ENCODE measurements at places on chromosomes 7 and 10.

DNA sequence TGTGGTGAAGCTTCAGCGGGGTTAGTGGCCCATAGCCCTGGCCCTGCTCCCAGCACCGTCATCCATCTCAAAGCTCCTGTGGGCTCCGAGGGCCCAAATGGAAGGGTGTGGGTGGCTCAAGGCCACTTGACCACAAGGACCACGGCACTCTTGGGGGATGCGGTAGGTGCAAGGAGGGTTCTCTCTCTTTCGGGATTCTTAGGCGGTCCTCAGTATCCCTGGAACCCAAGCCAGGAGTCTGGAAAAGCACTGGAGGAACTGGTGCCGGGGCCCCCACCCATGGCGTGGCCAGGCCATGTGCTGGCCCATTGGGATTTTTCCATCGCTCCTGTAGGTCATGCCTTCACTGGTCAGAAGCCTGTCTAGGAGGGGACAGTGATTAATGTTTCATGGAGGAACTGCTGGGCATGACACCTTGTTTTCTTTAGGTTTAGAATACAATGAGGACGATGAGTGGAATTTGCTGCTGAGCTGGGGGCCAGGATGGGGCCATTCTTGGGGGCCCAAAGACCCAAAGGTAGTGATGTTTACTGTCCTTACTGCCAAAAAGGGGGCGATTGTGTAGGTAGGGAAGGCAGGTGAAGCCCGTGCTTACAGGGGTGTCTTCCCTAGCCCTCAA lies 16.7 kb downstream of the AQP1 start:
- DNase-seq = no peak

- DNase-seq = no peak
These were observed 6.4 kb upstream of the MSS51 start for GRCh38 chr10:73439605-73440312.

GRCh38 chr10:128211064-128211504 lies 84.9 kb upstream of the MKI67 start:
- DNase-seq = no peak

GRCh38 chr7:77306231-77307067 lies 106.8 kb upstream of the FGL2 start:
- no peak for DNase-seq

DNA sequence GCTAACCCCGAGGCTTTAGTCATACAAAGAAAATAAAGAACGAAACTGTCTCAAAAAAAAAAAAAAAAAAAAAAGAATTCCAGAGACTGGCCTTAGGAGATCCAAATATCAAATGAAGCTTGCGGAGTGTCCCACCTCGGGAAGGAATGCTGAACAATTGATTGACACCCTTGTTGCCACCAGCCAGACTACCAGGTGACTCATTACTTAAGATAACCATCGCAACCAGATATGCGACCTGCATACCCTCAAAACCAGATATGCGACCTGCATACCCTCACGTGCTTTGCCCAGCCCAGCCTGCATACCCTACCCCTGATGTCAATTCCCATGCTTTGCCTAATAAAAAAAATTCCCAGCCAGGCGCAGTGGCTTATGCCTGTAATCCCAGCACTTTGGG lies 2.7 kb upstream of the PRKRIP1 start:
- DNase-seq = no peak

- DNase-seq = no peak
These were observed 3.0 kb upstream of the EBF3 start for GRCh38 chr10:129966889-129967578.

DNA sequence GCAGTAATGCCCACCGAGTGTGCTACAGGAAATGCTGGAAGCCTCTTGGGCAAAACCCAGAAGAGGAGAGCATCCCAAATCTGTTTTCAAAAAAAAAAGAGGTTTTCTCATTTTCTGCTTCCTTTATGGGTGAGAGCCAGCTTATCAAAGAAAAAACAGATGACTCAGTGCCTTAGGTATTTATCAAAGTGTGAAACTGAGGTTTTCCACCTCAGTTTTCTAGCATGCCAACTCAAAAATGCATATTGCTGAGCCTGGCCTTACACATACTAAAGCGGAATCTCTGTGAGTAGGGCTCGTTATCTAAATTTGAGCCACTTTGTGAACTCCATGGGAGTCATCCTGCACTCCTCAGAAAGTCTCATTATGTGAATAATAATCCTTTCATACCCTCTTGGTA lies 705.1 kb downstream of the SUGCT start:
- DNase-seq = no peak

DNA sequence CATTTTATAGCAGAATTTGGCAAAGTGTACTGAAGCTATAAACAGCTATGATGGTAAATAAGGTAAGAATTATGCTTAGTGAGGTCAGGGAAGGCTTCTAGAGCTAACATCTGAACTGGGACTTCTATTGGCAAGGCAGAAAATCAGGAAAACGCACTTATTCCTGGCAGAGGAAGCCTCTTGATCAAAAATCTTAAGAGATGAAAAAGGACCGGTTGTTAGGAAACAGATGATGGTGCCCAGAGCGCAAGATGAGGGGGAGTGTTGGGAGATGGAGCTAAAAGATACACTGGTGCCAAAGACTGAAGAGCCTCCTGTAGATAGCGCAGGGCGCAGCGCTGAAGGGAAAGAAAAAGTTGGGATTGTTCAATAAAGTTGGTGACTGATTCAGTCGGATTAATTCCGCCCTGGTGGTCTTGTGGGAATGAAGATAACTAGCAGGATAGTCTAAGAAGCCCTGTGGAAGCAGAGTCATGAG lies 550 bp upstream of the CALU start:
- DNase-seq = no peak

DNA sequence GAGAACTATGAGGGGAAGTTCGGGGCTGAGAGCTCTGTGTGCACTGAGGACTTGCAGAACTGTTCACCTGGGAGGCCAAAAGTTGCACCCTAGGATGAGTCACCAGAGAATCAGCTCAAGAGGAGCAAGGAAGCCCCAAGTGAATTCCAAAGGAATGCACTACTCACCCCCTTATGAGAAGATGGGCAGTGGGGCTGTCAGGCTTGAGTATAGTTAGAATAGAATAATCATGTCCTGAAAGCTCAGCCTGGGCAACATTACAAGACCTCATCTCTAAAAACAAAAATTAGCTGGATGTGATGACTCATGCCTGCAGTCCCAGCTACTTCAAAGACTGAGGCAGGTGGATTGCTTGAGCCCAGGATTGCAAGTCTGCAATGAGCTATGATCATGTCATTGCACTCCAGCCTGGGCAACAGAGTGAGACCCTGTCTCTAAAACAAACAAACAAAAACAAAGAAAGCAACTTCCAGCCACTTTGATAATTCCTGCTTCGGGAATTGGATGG lies 30.0 kb downstream of the MAP3K8 start:
- DNase-seq = no peak

DNA sequence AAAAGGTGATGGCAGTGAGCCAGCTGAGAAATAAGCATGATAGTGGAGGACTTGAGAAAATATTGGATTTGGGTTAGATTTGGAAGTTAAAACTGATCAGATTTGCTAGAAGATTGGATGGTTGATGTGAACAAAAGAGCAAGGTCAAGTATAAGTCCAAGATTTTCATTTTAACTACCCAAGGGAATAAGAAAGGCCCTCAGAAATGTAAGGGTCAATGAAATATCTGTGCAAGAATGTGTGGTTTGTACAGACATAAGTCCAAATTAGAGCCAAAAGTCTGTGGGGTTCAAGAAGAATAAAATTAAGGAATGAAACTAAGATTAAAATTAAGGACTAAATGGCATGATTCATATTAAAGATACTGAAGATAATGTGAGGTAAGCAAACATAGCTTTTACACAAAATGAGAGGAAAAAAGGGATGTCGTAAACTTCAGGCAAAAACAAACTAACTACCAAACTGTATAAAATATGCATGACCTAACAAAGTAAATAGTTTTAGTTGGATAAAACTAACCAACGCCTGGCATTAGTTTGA lies 78.4 kb upstream of the CACNA2D1 start:
- DNase-seq = no peak

DNA sequence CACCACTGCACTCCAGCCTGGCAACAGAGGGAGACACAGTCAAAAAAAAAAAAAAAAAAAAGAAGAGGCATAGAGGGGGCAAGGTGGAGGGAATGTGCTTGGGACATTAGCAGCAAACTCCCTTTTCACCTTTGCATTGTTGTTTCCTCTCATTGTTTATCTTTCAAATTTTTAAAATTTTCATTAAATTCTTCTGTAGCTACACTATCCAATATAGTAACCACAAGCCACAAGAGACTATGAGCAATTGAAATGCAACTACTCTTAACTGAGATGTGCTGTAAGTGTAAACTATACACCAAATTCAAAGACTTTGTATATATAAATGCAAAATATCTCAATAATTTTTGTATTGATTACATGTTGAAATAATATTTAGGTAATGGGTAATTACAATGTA lies 43.4 kb downstream of the EBLN1 start:
- no peak for DNase-seq

- no peak for DNase-seq
These were observed 81.6 kb upstream of the INSYN2A start for GRCh38 chr10:127278001-127278400.

- no peak for DNase-seq
These were observed 60.4 kb downstream of the ANKIB1 start for GRCh38 chr7:92306153-92306552.

- DNase-seq = no peak
These were observed 23.5 kb downstream of the ADK start for GRCh38 chr10:74174521-74174920.

- no peak for DNase-seq
These were observed 35.3 kb upstream of the CYTH3 start for GRCh38 chr7:6307762-6308161.

- DNase-seq = no peak
These were observed 494.8 kb downstream of the PARD3 start for GRCh38 chr10:34320265-34320664.

DNA sequence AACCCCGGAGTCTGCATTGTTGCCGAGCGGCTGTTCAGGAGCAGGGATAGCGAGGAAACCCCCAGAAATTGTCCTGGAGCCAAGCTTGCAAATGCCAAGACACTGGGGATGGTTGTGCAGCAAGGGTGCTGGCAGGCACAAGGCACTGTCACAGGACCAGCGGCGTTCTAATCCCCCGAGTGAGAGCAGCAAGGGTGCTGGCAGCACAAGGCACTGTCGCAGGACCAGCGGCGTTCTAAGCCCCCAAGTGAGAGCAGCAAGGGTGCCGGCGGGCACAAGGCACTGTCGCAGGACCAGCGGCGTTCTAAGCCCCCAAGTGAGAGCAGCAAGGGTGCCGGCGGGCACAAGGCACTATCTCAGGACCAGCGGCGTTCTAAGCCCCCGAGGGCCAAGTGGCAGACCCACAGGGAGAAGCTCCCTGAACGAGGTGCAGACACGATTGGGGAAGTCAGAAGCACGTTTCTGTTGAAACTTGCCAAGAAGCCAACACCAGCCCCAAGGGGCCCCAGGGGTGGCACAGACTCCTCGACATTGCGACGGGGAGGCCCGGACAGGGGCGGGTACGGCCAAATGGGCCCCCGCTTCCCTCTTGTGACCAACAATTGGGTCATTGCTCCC lies 40.4 kb upstream of the INPP5A start:
- no peak for DNase-seq

DNA sequence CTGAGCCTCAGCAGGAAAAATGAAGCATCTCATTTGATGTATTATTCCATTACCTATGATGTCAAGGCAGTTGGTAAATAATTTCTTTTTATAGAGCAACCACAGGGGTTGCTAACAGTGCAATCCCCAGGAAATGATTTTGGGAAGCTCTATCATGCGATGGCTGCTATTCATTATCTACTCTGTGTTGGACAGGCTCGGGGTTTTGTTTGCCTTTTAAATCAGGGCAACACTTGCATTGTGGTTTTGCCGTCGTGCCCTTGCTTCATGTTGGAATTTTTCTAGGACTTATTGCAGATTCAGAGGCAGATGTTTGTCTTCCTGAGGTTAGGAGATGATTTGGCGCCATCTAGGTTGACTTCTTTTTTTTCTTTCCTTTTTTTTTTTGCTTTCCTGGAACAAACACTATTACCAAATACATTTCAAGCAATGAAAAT lies 128.4 kb downstream of the BICC1 start:
- no peak for DNase-seq

- peak; percentile 36 for DNase-seq
These were observed 444.7 kb downstream of the DGKB start for GRCh38 chr7:14457568-14458453.

DNA sequence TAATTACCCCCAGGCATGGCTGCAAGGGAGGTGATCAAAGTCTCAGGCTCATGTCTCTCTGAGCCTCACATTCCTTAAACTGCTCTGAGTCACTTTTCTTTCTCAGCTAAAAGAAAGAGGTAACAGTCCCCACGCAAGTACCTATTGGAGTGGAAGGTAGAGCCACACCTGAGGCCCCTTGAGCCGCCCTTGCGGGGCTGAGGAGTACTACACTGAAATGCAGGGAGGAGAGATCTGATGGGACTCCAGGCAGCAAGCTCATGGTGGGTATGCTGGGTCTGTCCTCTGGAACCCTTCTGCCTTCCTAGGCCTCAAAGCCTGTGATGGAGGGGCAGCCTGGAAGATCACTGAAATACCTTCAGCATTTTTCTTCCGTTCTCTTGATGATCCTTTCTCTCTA lies 960.0 kb downstream of the DNAJB9 start:
- no peak for DNase-seq

DNA sequence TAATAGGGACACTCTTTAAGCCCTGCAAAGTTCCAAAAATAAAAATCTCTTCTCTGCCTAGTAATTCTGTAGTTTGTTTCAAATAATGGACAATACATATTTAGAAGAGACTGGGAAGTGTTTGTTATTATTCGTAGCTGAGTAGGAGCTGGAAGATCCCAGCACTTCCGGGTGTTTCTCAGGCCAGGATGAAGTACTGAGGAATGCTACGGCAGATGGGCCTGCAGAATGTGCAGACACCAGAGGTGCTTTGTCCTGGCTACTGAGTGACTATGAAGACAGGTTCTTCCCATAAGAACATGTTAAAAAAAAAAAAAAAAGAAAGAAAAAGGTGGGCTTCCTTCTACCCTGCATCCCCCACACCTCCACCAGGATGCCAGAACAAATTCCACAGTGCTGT lies 36.1 kb downstream of the ETV1 start:
- no peak for DNase-seq

DNA sequence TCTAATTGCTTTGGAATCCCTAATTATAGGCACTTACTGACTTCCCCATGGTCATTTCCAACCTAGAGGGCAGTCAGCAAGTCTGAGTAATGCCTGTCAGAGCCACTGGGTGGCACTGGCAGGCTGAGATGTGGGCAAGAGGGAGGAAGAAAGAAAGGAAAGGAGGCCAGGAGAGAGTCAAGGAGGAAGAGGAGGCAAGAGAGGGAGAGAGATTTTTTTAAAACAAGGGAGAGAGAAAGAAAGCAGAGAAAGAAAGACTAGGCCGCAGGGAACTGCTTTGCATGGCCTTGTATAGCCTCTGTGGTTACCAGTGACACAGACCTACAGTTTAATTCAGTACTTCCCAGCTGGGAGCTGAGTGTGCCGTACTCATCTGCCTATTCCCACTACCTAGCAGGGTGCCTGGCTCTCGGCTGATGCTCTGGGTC lies 210.4 kb upstream of the ADO start:
- DNase-seq = peak; percentile 31
